Stimulated activated CD8-positive, alpha-beta memory T cell treated with anti-CD3 and anti-CD28 coated beads, Interleukin-4, amount 100 ng/mL, for 48 hours (primary cell): ENCODE measurements at places on chromosomes 3 and 15.

DNA sequence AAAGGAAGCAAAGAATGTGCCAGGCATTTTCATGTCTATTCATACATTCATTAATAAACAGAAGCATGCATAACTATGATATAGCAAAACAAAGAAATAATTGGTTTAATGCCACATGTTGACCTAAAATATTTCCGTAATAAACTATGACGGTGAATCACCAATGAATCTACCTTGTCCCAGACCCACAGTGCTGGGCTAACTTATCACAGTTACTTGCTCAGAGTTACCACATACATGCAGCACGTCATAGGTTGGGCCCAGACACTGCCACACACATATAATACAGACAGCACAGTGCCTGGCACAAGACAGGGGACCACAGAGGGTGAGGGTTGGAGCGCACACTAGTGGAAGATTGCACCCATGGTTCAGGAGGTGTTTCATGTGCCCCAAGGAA is 86.9 kb downstream of the ATP1B3 start:
- no peak for DNase-seq

DNA sequence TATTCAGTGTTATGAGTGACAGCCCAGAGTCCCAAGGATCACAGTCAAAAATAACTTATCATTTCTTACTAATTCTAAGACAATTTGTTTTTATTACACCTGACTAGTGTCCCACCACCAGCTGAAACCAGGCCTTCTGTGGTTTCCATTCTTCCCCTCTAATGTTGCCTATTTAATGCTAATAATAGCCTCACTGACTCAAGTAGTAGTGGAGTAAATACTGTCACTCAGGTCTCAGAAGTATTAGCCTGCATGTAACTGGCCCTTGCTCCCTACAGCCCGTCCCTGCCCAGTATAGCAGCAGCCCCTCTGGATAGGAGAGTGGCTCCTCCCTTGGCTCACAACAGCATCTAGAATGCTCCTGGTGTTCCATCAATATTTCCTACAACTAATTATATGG is 665.5 kb downstream of the NTRK3 start:
- no peak for DNase-seq

GRCh38 chr3:184008161-184008560 is 9.5 kb downstream of the ABCC5 start:
- DNase-seq: no peak

GRCh38 chr3:15755780-15756179 is 42.0 kb downstream of the ANKRD28 start:
- no peak for DNase-seq

- DNase-seq: no peak
These were observed 268.6 kb upstream of the NR2E3 start for GRCh38 chr15:71541746-71542145.

DNA sequence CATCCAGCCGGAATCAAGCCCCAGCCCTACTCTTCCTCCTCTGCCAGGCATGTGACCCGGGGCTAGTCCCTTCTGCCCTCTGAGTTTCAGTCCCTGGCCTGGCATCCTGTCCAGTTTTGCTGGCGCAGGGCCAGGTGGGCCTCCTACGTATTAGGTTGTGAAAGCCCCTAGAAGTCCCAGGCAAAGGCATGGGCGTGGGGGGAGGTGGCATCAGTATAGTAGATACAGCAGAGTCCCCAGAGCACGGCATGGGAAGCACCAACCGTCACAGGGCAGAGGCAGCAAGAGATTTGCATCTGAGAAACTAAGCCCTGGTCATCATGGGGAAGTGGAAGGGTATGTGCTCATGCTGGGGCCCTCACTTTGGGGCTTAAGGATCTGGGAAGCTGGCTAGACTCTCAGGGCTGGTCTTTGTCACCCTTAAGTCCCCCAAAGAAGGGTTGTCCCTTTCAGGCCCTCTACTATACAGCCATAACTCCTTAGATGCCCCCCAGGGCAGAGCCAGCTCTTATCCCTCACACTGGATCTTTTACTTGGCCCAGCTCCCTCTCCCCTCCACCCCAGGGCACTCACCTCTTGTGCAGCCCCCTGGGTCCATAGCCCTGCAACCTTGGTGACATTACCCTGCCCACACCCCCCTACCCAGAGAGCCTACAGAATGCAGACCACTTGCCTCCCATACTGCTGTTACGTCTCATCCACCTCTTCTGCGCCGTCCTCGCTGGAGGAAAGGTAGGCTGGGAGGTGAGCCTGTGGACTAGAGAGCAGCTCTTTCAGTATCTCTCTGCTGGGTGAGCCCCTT is 11.3 kb downstream of the NBEAL2 start:
- DNase-seq: no peak

GRCh38 chr3:109026821-109027220 is 73.1 kb upstream of the GUCA1C start:
- no peak for DNase-seq

GRCh38 chr3:137204409-137204808 is 246.6 kb downstream of the IL20RB start:
- DNase-seq: no peak

DNA sequence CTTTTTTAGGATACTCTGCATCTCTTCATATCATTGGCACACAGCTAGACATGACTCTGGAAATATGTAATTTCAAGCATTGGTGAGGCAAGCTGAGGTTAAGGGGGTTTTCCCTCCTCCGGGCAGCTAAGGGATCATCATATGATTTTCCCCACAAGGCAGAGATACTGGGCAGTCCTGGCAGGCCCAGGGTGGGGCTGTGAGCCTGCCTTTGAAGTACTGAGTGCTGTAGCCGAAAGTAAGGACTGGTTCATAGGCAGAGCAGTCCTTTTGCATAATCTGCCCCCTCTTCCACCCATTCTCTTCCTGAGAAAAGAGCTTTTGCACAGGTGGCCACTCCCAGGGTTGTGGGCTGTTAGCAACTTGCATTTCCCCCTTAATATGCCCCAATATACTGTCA is 168.8 kb upstream of the MANF start:
- DNase-seq: no peak

- DNase-seq: no peak
These were observed 875.4 kb downstream of the MCTP2 start for GRCh38 chr15:95106801-95107200.

DNA sequence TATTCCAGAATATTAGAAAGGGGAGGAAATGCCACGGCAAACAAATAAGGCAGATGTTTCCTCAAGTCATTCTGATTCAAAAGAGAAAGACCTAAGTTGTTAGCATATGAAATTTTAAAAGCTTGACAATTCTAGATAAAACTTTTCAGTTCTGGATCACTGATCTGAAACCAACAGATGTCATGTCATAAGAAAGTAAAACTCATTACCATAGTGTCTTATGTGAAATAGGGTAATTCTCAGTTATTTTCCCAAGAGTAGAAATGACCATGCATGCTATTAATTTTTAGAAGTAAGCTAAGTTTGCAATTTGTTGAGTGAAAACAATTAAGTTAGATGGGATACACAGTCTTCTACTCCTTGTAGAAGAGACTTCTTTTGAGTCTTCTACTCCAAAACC is 630.3 kb downstream of the NAALADL2 start:
- no peak for DNase-seq

- DNase-seq: peak; percentile 40
These were observed 245.0 kb upstream of the TOPAZ1 start for GRCh38 chr3:43996379-43997301.

- no peak for DNase-seq
These were observed 42.5 kb upstream of the KPNA4 start for GRCh38 chr3:160607826-160608225.

GRCh38 chr3:152719264-152719663 is 115.7 kb upstream of the P2RY1 start:
- no peak for DNase-seq

DNA sequence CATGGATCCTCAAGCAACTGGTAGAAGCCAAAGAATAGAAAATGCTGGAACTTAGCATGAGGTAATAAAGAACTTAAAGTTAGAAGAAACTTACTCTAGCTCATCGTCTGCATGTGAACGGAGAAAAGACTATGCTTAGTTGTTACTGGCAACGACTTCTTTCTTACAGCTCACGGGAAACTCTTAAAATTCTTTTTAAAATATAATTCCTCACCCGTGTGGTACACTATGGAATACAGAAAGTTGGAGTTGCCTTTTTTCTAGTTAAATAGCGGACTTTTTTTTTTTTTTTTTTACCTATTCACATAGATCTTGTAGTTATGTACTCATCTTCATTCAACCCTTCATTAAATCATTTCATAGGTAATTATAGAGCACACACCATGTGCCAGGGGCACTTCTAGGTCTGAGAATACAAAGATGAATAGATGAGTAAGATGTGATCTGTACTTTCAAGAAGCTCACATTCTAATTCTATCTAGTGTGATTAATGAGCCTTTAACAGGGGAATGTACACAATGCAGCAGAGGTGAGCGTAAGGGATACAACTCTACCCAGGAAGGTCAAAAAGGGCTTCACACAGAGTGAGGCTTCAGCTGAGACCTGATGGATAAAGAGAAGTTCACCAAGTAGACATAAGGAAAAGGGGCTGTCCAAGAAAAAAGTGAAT is 18.4 kb upstream of the KCNMB2 start:
- DNase-seq: no peak

DNA sequence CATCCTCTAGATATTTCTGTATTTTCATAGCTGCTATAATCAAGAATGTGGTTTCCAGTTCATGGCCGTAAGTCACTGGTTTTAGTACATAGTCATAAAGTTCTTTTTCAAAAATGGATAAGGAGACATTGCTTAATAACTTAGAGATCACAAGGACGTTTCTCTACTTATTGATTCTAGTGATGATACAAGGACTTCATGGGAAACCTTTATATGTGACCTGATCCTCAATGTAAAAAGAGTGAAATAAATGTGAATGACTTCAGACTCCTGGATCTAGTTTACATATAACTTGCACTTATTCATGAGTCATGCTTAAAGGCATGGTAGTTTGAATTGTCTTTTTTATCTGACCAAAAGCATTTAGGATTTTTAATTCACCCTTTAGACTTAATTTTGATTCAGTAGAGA is 35.2 kb downstream of the TSC22D2 start:
- no peak for DNase-seq
